ENCODE measurements at places on chromosomes 1 and 21. TPM values are rescaled to one million over a fixed set of nuclear protein-coding genes. Genes with fewer than 3 reads are reported as not detected.

DNA sequence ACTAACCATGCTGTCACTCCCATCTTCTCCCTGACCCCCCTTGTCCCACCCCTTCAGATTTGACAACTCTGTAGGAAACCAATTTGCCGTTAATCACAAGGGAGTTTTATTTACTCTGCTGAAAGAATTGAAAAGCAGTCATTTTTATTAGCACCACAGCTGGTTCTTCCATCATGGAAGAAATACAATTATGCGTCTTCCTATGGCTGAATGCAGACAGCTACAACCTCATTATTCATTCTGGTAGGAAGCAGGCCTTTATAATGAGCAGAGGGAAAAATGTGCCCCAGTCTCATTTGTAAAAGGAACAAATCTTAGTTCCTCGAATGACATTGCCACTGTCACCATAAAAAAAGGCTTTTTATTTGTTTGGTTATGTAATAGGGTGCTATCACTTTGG, 35.2 kb downstream of the JUN start:
- no peak for DNase-seq

GRCh38 chr1:31687601-31688000, 16.2 kb downstream of the COL16A1 start:
- DNase-seq: no peak

GRCh38 chr1:84406346-84406861, 8.1 kb downstream of the DNASE2B start:
- no peak for DNase-seq

GRCh38 chr1:101253976-101254674, 17.3 kb downstream of the S1PR1 start:
- no peak for DNase-seq

Gene RUNX3
- 0.31 TPM for polyA plus RNA-seq

Gene BATF3
- polyA plus RNA-seq: 2.0 TPM

Gene POTED
- polyA plus RNA-seq: not detected

Gene FYB2
- polyA plus RNA-seq: 1.2 TPM

Measured in right renal cortex interstitium (tissue), 3 donors.